ENCODE measurements at places on chromosomes 2 and 18.

DNA sequence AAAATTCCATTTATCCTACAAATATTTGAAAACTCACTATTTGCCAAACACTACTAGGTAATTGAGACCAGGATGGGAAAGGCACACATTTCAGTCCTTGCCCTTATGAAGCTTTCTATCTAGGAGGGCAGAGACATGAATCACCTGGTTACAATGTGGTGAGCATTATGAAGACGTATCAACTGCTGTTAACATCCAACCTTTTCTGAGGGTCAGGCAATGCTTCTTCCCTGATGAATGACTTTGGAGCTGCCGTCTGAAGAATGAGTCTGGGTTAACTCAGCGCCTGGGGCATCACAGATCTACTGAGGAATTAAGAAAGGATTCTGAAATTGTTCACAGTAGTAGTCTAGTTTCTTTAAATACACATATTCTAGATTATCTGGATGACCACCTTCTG lies 62.1 kb upstream of the NOSTRIN start:
- no peak for DNase-seq

- DNase-seq = no peak
Observed at GRCh38 chr2:157842106-157842879, 33.8 kb downstream of the ACVR1 start.

- DNase-seq = no peak
Observed at GRCh38 chr2:200090683-200091082, 135.3 kb downstream of the MAIP1 start.

- DNase-seq = no peak
Observed at GRCh38 chr2:38233231-38233983, 143.7 kb downstream of the ATL2 start.

GRCh38 chr2:234329202-234329960 lies 167.5 kb downstream of the ARL4C start:
- DNase-seq = no peak
